Endothelial cell of umbilical vein (primary cell): ENCODE measurements at places on chromosomes 6 and 20. TPM values are rescaled to one million over a fixed set of nuclear protein-coding genes. Genes with fewer than 3 reads are reported as not detected.

The FNDC11 gene
- 1.9 and 3.4 TPM in 2 replicates for polyA plus RNA-seq

The FBXL4 gene
- 5.6 and 7.0 TPM in 2 replicates for polyA plus RNA-seq

GRCh38 chr6:6152060-6152459 lies 145.3 kb upstream of the NRN1 start:
- DNase-seq, result no peak

The SLC25A27 gene
- 1.6 and 3.3 TPM in 2 replicates for polyA plus RNA-seq

GRCh38 chr6:161274488-161274858 lies 612 bp upstream of the AGPAT4 start:
- DNase-seq, result no peak

The DIDO1 gene
- 20.7 and 22.1 TPM in 2 replicates for polyA plus RNA-seq

- DNase-seq, result peak; percentile 67
Measured at GRCh38 chr20:7736336-7736735, 203.9 kb downstream of the HAO1 start.

GRCh38 chr6:83914953-83915352 lies 55.5 kb downstream of the CYB5R4 start:
- no peak for DNase-seq

GRCh38 chr20:53872561-53873229 lies 197.7 kb downstream of the BCAS1 start:
- DNase-seq, result no peak
